Mammary epithelial cell (primary cell): ENCODE measurements at places on chromosomes 12 and 14. TPM values are rescaled to one million over a fixed set of nuclear protein-coding genes. Genes with fewer than 3 reads are reported as not detected.

The DEPDC4 gene
- 0.83 TPM for total RNA-seq

The ERBB3 gene
- 2.0 TPM for total RNA-seq

DNA sequence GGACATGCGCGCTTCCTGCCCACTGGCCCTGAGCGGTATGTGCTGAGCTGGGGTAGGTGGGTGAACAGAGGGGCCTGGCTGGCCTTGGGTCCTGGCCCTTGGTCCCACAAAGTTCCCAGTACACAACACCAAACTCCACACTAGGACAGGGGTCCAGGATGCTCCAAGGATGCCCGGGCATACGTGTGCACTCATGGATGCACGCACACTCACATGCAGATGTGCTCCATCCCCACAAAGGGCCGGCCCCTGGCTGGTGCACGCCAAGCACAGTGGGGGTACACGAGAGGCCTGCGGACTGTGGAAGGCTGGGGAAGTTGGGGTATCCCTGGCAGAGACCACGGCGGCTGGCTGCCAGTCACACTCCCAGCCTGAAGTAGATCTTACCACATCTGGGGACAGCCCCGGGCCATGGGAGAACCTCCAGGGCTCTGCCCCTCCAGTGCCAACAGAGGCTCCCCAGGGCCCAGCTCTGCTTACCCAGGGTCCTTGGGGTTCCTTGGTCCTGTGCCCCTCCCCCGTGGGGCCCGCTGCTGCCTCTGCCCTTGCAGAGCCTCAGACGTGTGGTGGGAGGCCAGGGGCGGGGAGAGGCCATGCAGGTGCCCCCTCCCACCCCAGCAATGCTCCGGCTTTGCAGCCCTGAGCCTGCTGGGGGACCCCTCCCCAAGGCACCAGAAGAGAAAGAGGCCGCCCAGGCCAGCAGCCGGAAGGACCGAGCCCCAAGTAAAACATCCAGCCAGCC is 24.0 kb upstream of the NUDT14 start:
- no peak overlapping the region for H3K27ac ChIP-seq
- no peak for DNase-seq
- H3K27me3 ChIP-seq = no peaks in the 10 kb centered on the region
- H3K4me1 ChIP-seq = peaks cover 22% of the 10 kb centered on the region
- no peak overlapping the region for H3K4me3 ChIP-seq

The CAPRIN2 gene
- total RNA-seq = 32.7 and 38.0 TPM in 2 replicates

The LRP1-AS gene
- total RNA-seq = not detected

The SLC8A3 gene
- total RNA-seq = not detected in 2 replicates
